Calu3 (cell line): ENCODE measurements at places on chromosomes 5 and 9. TPM values are rescaled to one million over a fixed set of nuclear protein-coding genes. Genes with fewer than 3 reads are reported as not detected.

The TMEM232 gene
- 1.6 and 2.0 TPM in 2 replicates for total RNA-seq

The PARP8 gene
- 42.7 and 44.1 TPM in 2 replicates for total RNA-seq

The ITGA1 gene
- total RNA-seq: 18.9 and 20.2 TPM in 2 replicates

The ORM1 gene
- not detected in 2 replicates for total RNA-seq
